Erythroblast (primary cell): ENCODE measurements at places on chromosomes 13 and 19.

- no peak for DNase-seq
These were observed 932 bp upstream of the TRAPPC2B start for GRCh38 chr19:57362419-57362818.

DNA sequence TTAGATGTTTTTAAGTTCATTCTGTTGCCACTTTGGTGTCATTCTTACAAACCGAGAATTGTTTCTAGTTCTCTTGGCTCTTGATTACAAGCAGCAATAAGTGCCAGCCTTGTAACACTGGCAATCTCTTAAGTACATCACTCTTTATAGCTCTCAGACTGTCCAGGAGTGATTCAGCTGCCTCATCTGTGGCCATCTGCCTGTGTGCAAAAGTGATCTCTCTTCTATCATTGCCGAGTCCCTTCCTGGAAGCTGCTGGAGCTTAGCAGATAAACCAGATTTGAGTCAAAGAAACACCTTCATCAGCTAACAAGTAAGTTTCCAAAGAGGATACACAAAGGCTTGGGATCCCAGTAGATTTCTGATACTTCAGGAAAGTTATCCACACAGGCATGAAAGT, 23.2 kb downstream of the STOML3 start:
- DNase-seq = no peak

DNA sequence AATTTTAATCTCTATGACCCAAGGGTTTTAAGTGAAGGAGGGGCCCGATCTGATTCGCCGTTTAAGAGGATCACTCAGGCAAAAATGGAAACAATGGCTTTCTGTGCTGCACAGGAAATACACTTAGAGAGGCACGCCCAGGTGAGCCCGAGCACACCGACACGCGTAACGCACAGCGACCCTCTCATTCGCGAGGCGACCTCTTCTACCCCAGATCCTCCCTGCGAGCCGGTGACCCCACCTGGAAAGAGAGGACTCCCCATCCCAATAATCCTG, 216 bp downstream of the SH2D3A start:
- no peak for DNase-seq

DNA sequence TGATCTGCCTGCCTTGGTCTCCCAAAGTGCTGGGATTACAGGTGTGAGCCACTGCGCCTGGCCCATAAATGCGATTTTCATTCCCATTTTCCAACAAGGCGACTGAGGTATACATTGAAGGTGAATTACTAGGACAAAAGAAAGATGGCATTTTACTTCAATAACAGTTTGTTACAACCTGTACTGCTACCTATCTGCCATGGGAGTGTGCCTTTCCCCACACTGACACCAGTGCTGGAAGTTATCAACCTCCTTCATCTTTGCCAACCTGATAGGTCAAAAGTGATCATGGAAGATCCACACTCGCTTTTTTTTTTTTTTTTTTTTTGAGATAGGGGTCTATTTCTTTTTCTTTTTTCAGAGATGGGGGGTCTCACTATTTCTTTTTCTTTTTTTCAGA, 11.0 kb downstream of the CRX start:
- DNase-seq = no peak

DNA sequence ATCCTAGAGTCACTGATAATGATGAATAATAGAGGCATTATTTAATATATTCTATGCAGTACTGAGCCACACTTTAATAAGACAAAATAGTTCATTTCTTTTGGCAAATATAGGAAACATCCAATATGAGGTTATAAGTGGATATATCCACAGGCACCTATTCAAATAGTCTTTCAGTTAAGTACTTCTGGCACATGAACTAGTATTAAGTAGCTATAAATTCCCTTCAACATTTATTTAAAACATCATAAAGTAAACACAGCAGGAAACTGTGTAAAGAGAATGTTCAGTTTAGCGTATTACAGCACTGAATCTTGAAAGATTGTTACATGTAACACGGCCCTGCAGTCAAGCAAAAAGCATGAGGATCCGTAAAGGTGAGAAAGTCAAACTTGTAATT, 463.3 kb upstream of the KLF12 start:
- DNase-seq = no peak

GRCh38 chr13:53200498-53201453, 172.2 kb downstream of the OLFM4 start:
- DNase-seq = peak; percentile 69

DNA sequence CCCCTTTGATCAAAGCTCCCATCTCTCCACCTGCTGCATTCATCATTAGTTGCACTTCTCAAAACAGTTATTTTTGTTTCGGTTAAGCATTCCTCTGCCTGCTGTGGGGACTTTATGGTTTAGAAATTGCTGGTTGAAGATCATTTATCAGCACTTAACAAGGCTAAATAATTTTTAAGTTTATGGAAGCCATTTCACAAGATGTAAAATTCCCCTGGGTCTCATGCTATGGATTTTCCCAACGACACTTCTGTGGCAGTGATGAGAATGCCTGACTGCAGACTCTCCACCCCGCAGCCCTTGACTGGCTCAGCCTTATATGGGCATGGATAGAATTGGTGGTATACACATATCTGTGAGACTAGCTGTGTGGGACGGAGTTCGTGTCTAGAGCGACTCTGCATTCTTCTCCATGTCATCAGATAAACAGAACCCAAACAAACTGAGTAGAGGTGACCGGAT, 52.8 kb downstream of the COL4A2 start:
- DNase-seq = no peak

DNA sequence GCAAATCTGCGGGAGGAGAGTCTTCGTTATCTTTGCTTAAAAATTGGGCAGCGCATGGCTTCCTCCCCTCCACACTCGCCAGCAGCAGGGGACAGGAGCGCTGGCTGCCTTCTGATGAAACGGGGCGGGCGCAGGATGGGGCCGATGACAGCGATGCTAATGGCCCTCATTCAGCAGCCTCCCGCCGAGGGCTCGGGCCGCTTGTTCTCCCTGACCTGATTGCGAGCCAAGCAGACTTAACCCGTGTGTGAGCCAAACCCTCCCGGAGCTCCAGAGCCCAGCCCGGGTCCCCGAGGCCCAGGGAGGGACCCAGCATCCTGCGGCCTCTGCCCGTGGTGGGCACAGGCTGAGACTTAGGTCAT, 90.3 kb downstream of the KDM4B start:
- no peak for DNase-seq

DNA sequence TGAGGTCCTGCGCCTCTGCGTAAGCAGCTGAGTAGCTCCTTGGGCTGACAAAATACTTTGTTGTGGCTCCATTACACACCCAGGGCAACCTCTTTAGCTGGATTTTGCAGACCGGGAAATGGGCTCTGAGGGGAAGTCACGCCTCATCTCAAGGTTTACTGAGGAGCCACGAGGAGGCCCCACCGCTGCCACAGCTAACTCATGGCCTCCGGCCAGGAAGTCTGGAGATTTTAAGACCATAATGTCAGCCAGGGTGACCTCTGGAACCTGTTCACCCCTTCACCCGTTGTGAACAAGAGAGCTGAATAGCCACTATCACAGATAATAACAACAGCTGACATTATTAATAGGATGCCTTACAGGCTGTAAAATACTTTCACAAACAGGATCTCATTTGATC, 351.3 kb upstream of the TMTC4 start:
- no peak for DNase-seq

DNA sequence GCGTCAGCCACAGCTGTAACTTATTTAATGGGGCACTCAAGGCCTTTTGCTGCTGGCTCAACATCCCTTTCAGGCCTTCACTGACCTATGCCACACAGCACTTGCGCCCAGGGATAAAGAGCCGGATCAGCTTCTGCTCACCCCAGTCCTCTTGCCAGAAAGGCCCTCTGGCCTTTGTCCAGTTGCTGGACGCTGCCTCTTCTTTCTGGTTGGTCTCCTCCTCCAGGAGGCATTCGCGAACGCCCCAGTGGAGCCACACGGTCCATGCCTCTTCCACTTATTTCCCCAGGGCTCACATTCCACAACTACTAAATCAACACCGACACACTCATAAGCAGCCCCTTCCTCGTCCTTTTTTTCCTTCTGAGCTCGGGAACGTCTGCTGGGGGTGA, 3.7 kb upstream of the ZNF329 start:
- DNase-seq = peak; percentile 30

DNA sequence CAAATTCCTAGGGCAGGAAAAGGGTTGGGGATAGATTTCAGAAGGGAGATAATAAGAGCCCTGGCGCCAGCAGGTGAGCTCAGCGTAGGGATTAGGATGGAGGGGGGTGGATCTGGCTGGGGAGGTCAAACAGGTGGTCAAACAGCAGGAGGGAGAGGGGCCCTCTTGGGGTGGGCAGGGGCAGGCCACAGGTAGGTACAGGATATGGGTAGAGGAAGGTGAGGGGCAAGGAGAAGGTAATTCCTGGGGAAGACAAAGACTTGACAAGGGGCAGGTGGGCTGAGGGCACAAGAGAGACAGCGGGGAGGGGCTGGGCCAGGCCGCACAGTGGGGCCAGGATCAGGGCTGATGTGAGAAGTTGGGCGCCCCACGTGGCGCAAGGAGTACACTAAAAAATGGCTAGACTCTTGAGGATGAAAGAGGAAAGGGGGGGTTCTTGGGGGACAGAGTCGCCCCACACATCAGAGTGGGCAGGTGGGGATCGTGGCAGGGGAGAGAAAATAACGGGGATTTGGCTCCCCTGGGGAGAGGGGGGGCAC, 713 bp downstream of the KRI1 start:
- DNase-seq = peak; percentile 84
